ENCODE measurements at places on chromosomes 6 and 20. TPM values are rescaled to one million over a fixed set of nuclear protein-coding genes. Genes with fewer than 3 reads are reported as not detected.

The HLA-DQB2 gene
- not detected for polyA plus RNA-seq

The AARS2 gene
- polyA plus RNA-seq = 9.0 TPM

The GNAS-AS1 gene
- polyA plus RNA-seq = 1.2 TPM

The ETV7 gene
- polyA plus RNA-seq = 0.31 TPM

The ERVFRD-1 gene
- polyA plus RNA-seq = not detected

The CDSN gene
- polyA plus RNA-seq = not detected

The METTL24 gene
- not detected for polyA plus RNA-seq

The SPATS1 gene
- polyA plus RNA-seq = not detected

The PHF1 gene
- 59.0 TPM for polyA plus RNA-seq

The KIF25 gene
- not detected for polyA plus RNA-seq

The CST2 gene
- not detected for polyA plus RNA-seq

The SLC12A5 gene
- 19.9 TPM for polyA plus RNA-seq

The SDCBP2 gene
- 4.0 TPM for polyA plus RNA-seq

The VAPB gene
- polyA plus RNA-seq = 16.9 TPM

The TGIF2 gene
- polyA plus RNA-seq = 10.8 TPM

The BNIP5 gene
- not detected for polyA plus RNA-seq

The NXT1 gene
- 28.2 TPM for polyA plus RNA-seq

The CLDN20 gene
- polyA plus RNA-seq = not detected

The CST4 gene
- polyA plus RNA-seq = not detected

The DOK5 gene
- 12.3 TPM for polyA plus RNA-seq

The AMD1 gene
- polyA plus RNA-seq = 21.1 TPM

The GPR6 gene
- not detected for polyA plus RNA-seq

The CST11 gene
- not detected for polyA plus RNA-seq

The WFDC6 gene
- polyA plus RNA-seq = not detected

The CRIP3 gene
- not detected for polyA plus RNA-seq

The C6orf15 gene
- polyA plus RNA-seq = not detected

The TP53INP2 gene
- 4.9 TPM for polyA plus RNA-seq

The GSTA3 gene
- polyA plus RNA-seq = not detected

The SLC16A10 gene
- 0.12 TPM for polyA plus RNA-seq

The RNF114 gene
- 30.2 TPM for polyA plus RNA-seq

The MYBL2 gene
- polyA plus RNA-seq = 7.3 TPM

The EPPIN gene
- not detected for polyA plus RNA-seq

The PRDM13 gene
- polyA plus RNA-seq = 0.02 TPM

The ARFGEF3 gene
- not detected for polyA plus RNA-seq

The FNDC1 gene
- not detected for polyA plus RNA-seq

The TFAP2D gene
- polyA plus RNA-seq = not detected

The PNPLA1 gene
- polyA plus RNA-seq = not detected

The PLN gene
- polyA plus RNA-seq = not detected

The KIFC1 gene
- 35.9 TPM for polyA plus RNA-seq

The GABRR1 gene
- not detected for polyA plus RNA-seq

The BMP7 gene
- polyA plus RNA-seq = 0.10 TPM

The C6orf136 gene
- 14.3 TPM for polyA plus RNA-seq

The TCP11 gene
- polyA plus RNA-seq = 0.16 TPM

The PTCRA gene
- polyA plus RNA-seq = not detected

The LST1 gene
- polyA plus RNA-seq = not detected

The BTBD3 gene
- 14.7 TPM for polyA plus RNA-seq

The HRH3 gene
- polyA plus RNA-seq = 0.02 TPM

The BPIFB4 gene
- not detected for polyA plus RNA-seq

The SRSF12 gene
- 1.1 TPM for polyA plus RNA-seq

The PDYN gene
- not detected for polyA plus RNA-seq

The WFDC2 gene
- polyA plus RNA-seq = not detected

The TRPC4AP gene
- 57.4 TPM for polyA plus RNA-seq

The DEFB124 gene
- polyA plus RNA-seq = 0.26 TPM

The RIN2 gene
- polyA plus RNA-seq = 6.3 TPM

The TNFRSF21 gene
- polyA plus RNA-seq = 9.2 TPM

Data from SK-N-SH (cell line).